Melanocyte of skin (primary cell): ENCODE measurements at places on chromosomes 5 and 9. TPM values are rescaled to one million over a fixed set of nuclear protein-coding genes. Genes with fewer than 3 reads are reported as not detected.

MLANA gene
- 1,023 and 1,146 TPM in 2 replicates for total RNA-seq

PCDHGB7 gene
- 3.8 and 6.9 TPM in 2 replicates for total RNA-seq

TAF11L5 gene
- not detected in 2 replicates for total RNA-seq

ZNF608 gene
- 22.3 and 24.2 TPM in 2 replicates for total RNA-seq

MCIDAS gene
- total RNA-seq: 0.73 and 1.0 TPM in 2 replicates

PCDHA9 gene
- under 0.01 TPM in 1 of 2 replicates, not detected in the other for total RNA-seq

SURF1 gene
- total RNA-seq: 19.6 and 28.1 TPM in 2 replicates

NPR3 gene
- under 0.01 and 0.31 TPM in 2 replicates for total RNA-seq

NMUR2 gene
- not detected in 2 replicates for total RNA-seq

ABHD17B gene
- 29.6 and 42.2 TPM in 2 replicates for total RNA-seq

CAMK4 gene
- total RNA-seq: under 0.01 and 0.36 TPM in 2 replicates

RABGAP1 gene
- total RNA-seq: 36.5 and 47.3 TPM in 2 replicates

C9orf72 gene
- total RNA-seq: 11.4 and 16.0 TPM in 2 replicates

CDK9 gene
- 42.6 and 44.3 TPM in 2 replicates for total RNA-seq

SPATA31D4 gene
- not detected in 2 replicates for total RNA-seq

STKLD1 gene
- total RNA-seq: 4.1 and 4.7 TPM in 2 replicates

SEMA6A gene
- total RNA-seq: 76.0 and 84.3 TPM in 2 replicates

IPO11 gene
- total RNA-seq: 36.6 and 39.3 TPM in 2 replicates

OBP2A gene
- total RNA-seq: not detected in 2 replicates

LCN1 gene
- total RNA-seq: not detected in 2 replicates

PCDHGA12 gene
- 36.8 and 41.4 TPM in 2 replicates for total RNA-seq

ADRB2 gene
- total RNA-seq: 0.34 and 2.9 TPM in 2 replicates

PHF24 gene
- total RNA-seq: 3.1 and 4.4 TPM in 2 replicates

FBP2 gene
- total RNA-seq: not detected in 2 replicates

LYSMD3 gene
- 10.0 and 15.6 TPM in 2 replicates for total RNA-seq

PCDHB3 gene
- total RNA-seq: not detected in 2 replicates
